SIG-M5 (cell line): ENCODE measurements at places on chromosomes 6 and 20.

DNA sequence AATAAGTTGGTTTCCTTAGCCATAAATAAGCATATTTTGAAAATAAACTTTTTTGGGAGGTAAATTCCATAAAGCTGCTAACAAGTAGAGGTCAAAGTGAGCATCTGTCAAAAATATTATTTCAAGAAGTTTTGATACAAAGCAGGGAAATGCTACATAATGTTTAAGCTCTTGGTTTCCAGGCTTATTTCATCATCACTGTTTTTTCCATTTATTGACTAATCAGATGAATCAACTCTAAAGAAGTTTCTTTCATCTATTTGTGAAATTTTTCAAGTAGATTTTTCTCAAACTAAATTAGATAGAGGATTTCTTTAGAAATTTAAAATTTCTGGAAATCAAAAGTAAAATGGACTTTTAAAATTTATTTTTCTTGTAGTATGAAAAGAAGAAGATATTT is 89.5 kb upstream of the TBX18 start:
- DNase-seq = no peak

DNA sequence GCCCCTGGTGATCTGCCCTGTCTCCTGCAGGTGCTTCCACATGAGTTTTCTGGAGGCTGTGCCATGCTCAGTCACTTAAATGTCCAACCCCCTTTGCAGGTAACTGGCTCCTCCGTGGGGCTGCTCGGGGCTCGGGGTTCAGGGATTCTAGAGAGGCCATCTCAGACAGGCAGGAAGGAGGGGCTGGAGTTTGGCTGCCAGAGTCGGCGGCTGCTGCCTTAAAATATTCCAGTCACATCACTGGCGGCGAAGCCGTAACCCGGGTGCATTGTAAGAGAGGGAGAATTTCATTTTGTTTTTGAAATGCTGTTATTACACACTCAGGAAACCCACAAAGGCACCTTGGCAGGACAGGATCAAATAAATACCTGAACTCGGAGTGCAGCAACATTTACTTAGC is 212.9 kb upstream of the PMEPA1 start:
- no peak for DNase-seq

- no peak for DNase-seq
Observed at GRCh38 chr20:62209850-62210495, 10.1 kb downstream of the HRH3 start.

DNA sequence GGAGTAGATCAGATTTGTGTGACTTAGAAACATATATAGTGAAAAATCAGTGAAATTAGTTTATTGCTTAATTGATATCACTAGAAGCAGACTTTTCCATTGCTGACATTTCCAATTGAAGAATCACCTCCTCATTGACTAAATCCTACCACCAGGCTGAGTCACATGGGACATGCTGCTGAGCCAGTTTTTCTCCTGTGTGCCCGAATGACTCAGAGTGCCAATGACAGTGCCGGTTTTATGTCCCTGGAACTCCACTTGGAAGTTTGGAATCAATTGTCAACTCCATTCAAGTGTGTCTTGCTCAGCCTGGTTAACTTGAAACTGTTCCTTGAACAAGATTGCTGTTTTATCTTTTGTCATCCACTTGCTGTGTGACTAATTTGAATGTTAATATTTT is 316.1 kb upstream of the PRDM1 start:
- DNase-seq = no peak

- no peak for DNase-seq
Observed at GRCh38 chr6:122799916-122800686, 11.0 kb downstream of the SMPDL3A start.

GRCh38 chr6:83974409-83975050 is 59.0 kb upstream of the MRAP2 start:
- no peak for DNase-seq

DNA sequence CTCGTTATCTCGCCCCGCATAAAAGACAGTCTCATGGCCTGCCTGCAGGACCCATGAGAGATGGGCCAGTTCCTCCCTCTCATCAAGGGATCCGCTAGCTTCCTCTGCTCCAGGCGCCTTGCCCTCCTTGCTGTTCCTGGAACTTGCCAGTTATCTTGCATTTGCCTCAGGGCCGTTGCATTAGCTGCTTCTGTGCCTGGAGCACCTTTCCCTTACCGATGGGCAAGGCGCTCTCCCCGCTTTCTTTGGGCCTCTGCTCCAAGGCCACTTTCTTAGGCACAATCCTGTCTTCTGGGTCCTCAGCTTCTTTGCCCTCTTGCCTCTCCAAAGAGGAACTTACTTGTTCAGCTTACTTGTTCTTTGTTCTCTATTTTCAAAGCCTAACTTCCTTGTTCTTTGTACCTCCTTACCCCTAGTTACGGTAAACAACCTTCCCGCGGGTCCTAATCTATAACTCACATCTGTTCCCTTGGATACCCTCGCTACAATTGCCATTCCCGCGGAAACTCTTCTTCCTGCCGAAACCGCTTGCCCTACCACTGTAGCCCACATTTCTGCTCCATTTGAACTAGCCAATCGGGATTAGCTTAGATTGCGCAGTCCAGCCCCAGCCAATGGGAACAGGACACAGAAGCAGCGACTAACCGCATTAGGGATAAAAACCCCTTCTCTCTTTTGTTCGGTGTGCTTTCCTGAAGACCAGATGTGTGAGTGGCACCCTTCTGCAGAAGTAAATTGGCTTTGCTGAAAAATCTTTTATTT is 887 bp upstream of the NSFL1C start:
- DNase-seq = peak; percentile 92
